BE2C (cell line): ENCODE measurements at places on chromosomes 13 and 19.

DNA sequence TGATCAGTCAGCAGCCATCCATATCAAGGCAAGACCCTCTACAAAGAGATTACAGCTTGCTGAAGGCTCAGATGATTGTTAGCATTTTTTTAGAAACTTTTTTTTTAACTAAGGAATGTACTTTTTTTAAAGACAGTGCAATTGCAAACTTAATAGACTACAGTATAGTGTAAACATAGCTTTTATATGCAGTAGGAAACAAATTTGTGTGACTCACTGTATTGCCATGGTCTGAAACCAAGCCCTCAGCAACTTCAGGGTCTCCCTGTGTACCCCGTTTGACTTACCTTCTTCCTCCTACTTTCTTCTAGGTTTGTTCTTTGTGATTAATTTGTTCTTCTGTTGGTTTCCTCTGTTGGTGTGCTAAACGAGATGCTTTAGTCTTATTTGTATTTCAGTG is 93.0 kb upstream of the TEX29 start:
- no peak for DNase-seq

- DNase-seq: no peak
These were observed 104.5 kb upstream of the SOX1 start for GRCh38 chr13:111962431-111962891.

- DNase-seq: no peak
These were observed 83.9 kb downstream of the ING1 start for GRCh38 chr13:110797230-110797877.

- DNase-seq: no peak
These were observed 140.5 kb downstream of the NDFIP2 start for GRCh38 chr13:79621449-79621848.

DNA sequence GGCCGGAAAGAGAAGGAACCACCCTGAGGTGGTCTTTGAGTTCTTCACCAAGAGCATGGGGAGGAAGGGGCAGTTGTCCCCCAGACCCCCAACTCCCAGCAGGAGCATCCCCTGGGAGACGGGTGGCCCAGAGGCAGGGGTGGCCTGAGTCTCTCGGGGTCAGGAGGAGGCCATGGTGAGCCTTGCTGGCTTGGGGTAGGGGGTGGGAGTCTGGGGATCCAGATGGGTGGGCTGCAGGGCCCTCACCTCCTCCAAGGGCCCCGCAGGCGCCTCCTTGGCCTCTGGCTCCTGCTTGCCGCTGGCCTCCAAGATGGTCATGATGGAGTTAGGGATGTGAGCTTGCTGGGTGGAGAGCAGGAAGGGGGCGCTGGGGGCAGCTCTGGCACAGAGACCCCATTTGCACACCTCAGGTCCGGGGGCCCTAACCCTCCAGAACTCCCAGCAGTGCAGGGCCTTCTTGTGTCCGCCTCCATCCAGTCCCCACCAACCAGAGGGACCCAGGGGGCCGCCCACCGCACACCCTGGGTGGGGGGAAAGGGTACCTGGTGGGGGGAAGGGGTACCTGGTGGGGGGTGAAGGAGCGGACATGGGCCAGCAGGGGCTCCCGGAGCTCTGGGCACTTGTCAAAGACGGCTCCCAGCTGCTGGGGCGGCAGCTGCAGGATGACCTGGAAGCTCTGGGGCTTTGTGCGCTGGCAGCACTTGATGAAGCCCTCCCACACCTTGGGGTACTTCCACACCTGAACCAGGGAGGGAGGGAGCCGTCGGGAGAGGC is 1.3 kb upstream of the RSPH6A start:
- peak; percentile 24 for DNase-seq

GRCh38 chr13:100244431-100244830 is 155.5 kb downstream of the PCCA start:
- DNase-seq: no peak

DNA sequence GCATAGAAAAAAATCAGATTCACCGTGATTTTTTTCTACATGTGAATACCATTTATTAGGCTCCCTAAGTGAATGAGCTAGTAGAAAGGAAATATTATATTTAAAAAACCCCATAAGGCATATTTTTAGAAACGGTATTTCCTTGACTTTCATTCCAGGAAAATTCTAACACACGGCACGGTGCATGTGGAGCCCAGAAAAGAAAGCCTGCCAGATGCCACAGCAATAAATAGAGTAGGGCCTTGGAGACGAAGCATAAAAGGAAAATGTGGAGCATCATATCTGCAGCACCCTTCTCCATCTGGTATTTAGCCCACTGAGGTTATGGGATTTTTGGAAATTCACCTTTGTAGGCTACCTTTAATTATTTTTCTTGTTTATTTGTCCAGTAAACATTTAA is 314.4 kb downstream of the ENOX1 start:
- DNase-seq: no peak

- DNase-seq: no peak
These were observed 4.3 kb downstream of the DMKN start for GRCh38 chr19:35509018-35509652.

- DNase-seq: peak; percentile 28
These were observed at the start of gene EDNRB for GRCh38 chr13:77918391-77919245. EDNRB (minus strand) TSS chr13:77918831; CDS start chr13:77918573, 258 bp downstream.

DNA sequence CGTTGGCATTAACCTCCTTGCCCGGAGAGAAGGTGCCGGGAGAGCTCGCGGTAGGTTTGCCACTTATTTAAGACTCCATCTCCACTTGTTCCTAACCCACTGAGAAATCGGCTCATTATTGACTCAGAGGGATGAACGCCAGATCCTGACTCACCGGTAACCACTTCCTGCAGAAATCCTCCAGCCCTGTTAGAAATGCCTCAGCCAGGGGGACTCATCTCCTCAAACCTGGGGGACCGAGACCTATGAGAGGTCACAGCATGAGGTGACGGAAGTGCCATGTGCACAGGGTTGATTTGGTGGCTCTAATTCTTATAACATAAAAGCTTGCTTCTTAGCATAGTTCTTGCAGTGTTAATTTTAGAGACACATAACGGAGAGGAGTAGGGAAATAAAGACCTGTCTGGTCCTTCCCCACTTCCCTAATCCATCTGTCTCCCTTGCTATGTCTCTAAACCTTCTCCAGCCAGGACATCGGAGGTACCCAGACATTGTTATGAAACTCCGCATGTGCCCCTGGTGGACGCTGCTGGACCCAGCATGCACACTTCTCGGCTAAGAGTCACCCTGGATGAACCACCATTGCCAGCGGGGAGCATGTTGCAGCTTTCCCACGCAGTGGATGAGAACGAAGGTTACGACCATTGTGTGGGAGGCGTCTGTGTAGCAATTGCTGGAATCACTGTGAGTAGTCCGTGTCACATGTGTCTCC is 158.9 kb downstream of the EFNB2 start:
- DNase-seq: peak; percentile 15

GRCh38 chr13:71360041-71360440 is 507.0 kb downstream of the DACH1 start:
- DNase-seq: no peak

DNA sequence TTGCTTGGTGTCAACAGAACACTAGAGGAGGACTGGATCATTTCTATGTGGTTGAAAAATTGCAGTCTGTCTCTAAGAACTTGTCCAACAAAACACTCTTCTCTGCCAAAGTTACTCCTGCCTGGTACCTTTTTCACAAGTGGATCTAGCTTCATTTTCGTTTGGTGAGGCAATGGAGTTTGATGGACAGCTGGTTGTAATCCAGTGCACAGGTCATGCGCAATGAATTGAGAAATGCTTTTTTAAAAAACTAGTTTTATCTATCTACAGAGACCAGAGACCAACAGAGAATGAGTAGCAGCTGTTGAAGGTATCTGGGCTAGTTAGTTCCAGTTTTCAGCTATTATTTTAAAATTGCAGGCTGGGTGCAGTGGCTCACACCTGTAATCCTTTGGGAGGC is 12.0 kb upstream of the KBTBD6 start:
- no peak for DNase-seq

DNA sequence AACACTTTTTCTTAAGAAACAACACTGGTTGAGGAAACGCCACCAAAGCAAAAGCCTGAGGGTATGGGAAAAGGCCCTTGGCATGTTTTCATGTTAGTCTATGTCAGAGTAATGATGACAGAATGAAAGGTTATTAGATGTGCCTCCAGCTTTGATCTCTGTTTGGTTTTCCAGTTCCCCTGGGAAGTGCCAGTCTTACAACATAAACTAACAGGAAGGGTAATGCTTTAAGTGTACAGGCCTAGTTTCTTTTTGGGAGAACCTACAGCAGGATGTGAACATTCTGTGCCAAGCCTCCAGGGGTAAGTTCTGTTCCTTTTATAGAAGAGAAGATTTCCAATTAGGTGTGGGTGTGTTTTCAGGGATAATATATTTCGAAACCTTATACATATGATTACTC is 121.7 kb downstream of the FNDC3A start:
- peak; percentile 13 for DNase-seq

- no peak for DNase-seq
These were observed 26.6 kb upstream of the AMER2 start for GRCh38 chr13:25198647-25199046.

- DNase-seq: peak; percentile 73
These were observed 20.6 kb downstream of the FFAR2 start for GRCh38 chr19:35468637-35469036.

DNA sequence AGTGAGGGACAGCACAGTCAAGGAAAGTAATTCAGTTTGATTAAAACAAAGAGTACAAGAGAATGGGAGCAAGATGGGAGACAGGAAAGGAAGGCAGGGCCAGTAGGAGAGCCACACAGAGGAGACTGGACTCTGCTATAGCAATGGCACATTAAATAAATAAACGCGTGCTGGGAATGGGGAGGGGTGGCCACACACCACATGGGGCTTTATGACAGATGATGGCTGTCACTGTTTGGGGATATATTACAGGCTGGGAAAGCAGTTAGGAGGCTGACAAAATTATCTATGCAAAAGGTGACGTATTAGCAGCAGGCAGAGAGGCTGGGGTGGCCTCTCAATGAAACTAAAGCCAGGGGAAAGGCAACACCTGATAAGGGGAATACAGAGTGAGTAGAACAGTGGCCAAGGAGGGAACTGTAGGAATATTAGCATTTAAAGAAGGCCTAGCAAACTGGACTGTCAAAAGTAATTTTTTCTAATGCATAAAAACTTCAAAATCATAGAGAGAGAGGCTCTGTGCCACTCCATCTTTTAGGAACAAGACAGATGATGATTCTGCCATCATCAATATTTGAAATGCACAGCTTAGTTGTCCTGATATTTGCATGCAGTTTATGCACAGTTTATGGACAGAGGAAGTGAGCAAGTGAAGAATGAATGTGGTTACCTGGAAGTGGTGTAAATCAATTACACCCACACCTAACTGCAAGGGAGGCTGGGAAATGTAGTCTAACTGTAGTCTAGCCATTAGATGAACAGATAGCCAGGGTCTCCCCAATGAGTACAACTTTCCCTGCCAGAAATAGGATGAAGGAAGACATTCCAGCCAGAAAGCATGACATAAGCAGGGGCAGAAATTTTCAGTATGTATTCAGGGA is 346.5 kb downstream of the FOXO1 start:
- no peak for DNase-seq

DNA sequence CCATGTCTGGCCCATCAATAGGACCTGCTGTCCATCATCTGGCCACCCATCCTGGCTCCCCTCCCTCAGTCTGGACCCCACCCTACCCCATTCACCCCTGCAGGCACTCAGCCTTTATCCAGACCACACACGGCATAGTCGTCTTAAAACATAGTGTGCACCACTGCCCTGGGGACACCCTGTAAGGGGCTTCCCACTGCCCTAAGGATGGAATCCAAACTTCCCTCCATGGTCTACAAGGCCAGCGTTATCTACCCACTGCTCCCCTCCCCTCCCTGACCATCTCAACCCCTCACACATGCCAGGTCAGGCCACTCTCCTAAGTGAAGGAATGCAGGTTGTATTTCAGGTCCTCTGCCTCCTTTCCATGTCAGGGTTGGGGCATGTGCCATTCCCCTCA is 352.7 kb upstream of the ZNF507 start:
- DNase-seq: no peak

DNA sequence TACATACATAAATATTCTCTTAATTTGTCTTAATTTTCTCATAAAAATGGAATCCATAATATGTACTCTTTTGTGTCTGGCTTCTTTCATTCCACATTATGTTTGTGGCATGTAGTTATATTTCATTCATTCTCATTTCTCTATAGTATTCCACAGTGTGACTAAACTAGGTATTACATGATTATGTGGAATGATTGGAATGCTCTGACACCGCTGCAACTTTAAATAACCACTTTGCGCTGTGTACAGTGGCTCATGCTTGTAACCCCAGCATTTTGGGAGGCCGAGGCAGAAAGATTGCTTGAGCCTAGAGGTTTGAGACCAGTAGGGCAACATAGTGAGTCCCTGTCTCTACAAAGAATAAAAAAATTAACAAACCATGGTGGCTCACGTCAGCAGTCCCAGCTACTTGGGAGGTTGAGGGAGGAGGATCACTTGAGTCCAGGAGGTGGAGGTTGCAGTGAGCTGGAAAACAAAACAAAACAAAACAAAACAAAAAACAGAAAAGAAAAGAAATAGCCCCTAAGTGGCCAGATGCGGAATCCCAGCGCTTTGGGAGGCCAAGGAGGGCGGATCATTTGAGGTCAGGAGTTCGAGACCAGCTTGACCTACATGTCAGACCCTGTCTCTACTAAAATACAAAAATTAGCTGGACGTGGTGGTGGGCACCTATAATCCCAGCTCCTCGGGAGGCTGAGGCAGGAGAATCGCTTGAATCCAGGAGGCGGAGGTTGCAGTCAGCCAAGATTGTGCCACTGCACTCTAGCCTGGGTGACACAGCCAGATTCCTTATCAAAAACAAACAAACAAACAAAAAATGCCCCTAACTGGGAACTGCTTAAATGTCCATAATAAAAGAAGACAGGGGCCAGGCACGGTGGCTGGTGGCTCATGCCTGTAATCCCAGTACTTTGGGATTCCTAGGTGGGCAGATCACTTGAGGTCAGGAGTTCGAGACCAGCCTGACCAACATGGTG is 8.0 kb upstream of the SAE1 start:
- DNase-seq: no peak

DNA sequence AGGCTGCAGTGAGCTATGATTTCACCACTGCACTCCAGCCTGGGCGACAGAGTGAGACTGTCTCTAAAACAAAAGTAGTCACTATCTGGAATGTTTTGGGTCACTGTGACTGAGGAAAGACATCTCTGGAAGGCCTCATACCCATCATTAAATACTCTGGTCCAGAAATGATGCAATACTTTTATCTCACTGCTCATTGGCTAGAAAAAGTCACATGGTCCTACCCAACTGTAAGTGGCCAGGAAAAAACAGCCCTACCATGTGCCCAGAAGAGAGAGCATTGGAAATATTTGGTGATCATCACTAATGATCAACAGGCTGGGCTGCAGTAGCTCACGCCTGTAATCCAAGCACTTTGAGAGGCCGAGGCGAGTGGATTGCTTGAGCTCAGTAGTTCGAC is 29.8 kb downstream of the PNPLA6 start:
- DNase-seq: no peak

- no peak for DNase-seq
These were observed 9.7 kb upstream of the ZNF709 start for GRCh38 chr19:12494260-12494860.

GRCh38 chr13:21365574-21365973 is 93.5 kb downstream of the ZDHHC20 start:
- DNase-seq: no peak

DNA sequence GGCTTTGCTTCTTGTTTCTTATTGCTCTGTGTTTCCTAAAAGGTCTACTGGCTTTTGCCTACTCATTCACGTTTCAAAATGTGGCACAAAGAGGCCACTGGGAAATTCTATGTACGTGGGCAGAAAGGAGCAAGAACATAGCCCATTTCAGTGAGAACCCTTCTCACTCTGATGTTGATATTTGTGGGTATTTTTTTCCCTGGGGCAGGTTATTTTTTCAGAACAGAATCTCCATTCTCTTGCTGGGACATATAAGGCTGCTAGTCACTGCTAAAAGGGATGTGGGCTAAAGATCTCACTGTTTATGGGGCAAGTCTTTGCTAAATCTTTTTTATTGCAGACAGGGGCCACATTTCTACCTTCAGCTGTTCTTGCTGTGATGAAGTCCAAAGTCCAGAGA is 27.1 kb downstream of the EDNRB start:
- no peak for DNase-seq
